ENCODE measurements at places on chromosomes 6 and 20. TPM values are rescaled to one million over a fixed set of nuclear protein-coding genes. Genes with fewer than 3 reads are reported as not detected.

- peak; percentile 51 for DNase-seq
Observed at GRCh38 chr6:14200047-14200446, 82.5 kb downstream of the CD83 start.

DNA sequence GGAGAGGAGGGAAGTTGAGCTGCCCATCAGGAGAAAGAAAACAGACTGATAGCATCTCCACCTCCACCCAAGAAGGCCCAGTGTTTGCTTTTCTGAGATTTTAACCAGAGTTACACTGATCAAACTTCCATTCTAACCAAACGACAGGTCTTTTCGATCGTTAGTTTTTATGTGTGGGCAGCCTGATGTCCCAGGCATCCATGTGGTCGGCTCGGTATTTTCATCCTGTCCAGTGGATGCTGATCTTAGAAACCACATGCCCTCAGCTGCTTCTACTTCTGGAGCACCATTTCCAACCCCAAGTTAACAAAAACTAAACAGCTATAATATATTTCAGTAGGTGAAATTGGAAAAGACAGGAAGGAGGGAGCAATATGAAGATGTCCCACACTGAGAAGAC is 536.8 kb upstream of the JAG1 start:
- DNase-seq: no peak

- peak; percentile 6 for DNase-seq
Observed at GRCh38 chr6:79694623-79695343, 63.7 kb downstream of the SH3BGRL2 start.

Gene SMIM13
- total RNA-seq: 2.3 TPM

GRCh38 chr6:72650081-72650745 is 28.3 kb downstream of the KCNQ5 start:
- peak; percentile 25 for DNase-seq

Gene DUSP15
- 9.9 TPM for total RNA-seq
